Stimulated activated CD4-positive, alpha-beta T cell treated with anti-CD3 and anti-CD28 coated beads, Interleukin-12 subunit alpha, Interleukin-12 subunit beta, amount 100 ng/mL, for 24 hours (primary cell): ENCODE measurements at places on chromosomes 16 and 17.

DNA sequence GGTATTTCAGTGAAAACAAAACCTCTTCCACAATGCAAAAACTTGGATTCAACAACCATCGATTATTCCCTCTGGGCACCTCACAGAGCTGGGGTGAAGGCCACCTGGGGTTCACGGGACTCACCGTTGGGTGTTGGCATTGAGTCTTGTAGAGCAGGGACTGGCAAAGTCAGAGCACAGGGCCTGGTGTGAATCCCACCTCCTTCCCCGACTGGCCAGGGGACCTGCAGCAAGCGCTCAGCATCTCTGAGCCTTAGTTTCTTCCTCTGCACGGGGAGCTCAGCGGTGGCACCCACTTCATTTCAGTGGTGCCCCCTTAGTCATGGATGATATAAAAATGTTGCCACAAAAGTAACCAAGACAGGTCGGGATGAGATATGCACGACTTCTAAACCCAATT is 100.4 kb downstream of the METRNL start:
- DNase-seq: no peak

DNA sequence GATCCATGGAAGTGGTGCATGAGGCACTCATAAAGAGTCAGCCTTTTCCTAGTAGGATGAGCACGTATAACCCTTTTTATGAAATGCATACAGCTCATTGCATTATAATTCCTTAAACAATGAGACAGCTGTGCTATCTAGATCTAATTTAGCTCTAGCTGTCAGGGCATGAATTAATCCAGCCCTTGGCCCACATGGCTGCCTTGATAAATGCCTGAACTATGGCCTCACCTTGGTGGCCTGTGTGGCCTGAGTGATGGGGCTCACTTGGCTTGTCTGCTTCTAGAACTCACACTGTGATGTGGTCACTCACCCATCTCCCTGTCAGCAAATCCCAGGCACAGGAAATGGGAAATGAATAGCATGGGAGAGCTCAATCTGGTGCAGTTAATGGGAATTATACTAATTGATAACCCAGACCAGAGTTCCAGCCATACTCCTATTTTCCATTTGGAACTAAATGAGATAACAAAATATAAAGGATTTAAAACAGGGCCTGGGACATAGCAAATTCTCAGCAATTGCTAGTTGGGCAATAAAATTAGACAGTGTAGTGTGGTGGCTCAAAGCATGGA is 153.6 kb downstream of the HS3ST2 start:
- DNase-seq: no peak

DNA sequence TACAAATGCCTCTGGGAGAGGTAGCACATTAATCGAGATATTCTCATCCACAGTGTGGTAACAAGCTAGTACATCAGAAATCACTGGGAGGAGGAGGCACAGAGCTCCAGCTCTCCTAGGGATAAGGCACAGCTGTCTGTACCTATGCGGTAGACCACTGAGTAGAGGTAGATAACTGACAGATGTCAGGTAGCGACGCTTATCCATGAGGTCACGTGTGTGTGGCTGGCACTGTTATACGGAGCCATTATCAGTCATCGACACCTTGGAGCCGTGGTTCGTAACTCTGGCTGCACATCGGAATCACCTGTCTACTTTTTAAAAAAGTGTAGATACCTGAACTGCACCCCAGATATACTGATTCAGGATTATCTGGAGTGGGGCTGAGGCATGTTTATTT is 102.4 kb downstream of the SNX11 start:
- DNase-seq: no peak

- no peak for DNase-seq
Observed at GRCh38 chr17:62098623-62099231, 33.6 kb upstream of the MED13 start.

DNA sequence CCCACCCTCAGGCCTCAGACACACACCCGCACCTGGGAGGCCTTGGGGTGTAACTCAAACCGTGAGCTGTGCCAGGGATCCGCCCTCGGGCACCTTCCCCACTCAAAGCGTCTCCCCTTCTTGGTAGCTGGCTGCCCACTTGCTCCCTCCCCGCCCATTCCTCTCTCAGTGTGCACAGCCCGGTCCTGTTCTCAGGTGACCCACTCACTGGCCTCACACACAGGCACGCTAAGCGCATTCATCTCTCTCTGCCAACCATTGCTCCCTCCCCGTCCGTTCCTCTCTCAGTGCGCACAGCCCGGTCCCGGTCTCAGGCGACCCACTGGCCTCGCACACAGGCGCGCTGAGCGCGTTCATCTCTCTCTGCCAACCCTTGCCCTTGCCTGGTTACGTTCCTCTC is 20.8 kb downstream of the WDR45B start:
- DNase-seq: no peak

DNA sequence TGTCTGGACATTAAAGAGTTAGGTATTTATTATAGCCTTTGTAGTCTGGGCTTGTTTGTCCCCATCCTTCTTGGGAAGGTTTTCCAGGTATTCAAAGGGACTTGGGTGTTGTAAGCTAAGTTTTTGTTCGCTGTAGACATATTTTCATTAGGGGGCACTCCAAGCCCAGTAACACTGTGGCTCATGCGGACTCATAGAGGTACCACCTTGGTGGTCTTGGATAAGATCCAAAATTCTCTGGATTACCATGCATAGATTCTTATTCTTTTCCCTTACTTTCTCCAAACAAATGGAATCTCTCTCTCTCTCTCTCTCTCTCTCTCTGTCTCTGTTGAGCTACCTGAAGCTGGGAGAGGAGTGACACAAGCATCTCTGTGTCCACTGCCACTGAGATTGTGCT is 48.9 kb downstream of the ERCC4 start:
- no peak for DNase-seq
